Astrocyte (in vitro differentiated cells and primary cell): ENCODE measurements at places on chromosomes 11 and 22.

GRCh38 chr22:42926768-42927167 lies 69.7 kb upstream of the ARFGAP3 start:
- no peak for DNase-seq

DNA sequence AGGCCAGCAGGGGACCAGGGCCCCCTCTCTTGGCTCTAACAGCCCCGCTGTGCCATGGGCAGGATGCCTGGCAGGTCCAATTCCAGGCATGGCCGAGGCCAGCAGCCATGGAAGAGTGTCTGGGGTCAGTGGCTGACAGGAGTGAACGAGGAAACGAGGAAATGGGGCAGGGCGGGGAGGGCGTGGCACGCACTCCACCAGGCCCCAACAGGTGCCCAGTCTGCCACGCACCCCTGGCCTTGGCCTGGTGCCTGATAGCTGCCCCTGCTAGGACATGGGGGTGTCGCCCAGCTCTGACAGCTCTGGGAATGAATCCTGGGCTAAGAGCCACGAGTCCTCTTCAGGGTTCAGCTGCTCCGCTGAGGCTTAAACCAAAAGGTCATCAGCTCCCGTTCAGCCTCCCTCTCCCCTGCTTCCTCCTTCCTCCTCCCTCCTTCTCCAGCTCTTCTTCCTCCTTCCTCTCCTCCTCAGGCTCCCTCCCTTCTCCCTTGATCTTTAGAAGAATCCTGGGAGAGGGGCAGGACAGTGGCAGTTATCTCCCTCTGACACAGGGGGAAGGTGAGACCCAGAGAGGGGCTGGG lies 11.5 kb upstream of the TBC1D22A start:
- DNase-seq = no peak

GRCh38 chr11:132405728-132406127 lies 1035.3 kb downstream of the NTM start:
- DNase-seq = no peak

- no peak for DNase-seq
These were observed 4.8 kb downstream of the TEAD1 start for GRCh38 chr11:12678991-12679390.

- DNase-seq = no peak
These were observed 20.7 kb downstream of the LHFPL7 start for GRCh38 chr22:24925586-24926427.

GRCh38 chr11:96275801-96276594 lies 67.0 kb downstream of the MAML2 start:
- peak; percentile 59 for DNase-seq

DNA sequence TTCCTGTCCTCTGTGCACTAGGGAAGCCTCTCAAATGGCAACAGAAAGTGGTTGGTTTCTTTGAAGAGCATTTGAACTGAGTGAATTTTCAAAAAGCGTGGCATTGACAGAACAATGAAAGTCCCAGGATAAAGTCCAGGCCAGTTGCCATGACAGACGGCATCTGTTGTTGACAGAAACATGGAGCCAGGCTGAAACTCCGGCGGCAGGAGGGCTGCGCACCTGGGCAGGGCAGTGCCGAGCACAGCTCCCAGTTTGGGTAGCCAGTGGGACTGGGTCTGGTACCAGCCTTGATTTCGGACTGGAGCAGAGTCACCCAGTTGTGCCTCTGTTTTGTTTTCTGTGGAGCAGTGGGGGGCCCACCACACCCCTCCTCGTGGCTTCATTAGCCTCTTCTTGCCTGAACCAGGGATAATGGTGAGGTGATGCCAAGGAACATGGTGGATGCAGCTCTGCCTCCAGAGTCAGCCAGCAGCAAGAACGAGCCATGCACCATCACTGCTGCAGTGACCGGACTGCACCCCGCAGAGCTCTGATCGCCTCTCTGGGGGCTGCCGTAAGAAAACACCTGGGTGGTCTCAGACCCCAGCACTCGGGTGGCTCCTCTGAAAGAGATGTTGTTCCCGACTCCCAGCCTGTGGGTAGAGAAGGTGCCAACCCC lies 9.8 kb upstream of the SEPTIN5 start:
- DNase-seq = no peak

DNA sequence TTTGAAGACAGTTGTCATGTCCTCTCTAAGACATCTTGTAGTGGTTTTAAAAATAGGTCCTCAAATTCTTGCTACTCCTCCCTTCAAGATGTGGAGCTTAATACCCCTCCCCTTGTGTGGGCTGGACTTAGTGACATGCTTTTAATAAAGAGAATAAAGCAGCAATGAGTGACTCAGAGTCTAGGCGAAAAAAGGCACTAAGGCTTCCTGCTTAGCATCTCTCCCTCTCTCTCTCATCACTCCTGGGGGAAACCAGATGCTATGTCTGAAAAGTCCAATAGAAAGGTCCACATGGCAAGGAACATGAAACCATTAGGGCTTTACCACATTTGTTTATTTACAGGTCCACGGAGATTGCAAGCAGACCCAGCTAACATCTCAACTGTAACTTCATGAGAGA lies 11.7 kb downstream of the SERGEF start:
- DNase-seq = peak; percentile 8

- DNase-seq = no peak
These were observed 110.8 kb upstream of the NNMT start for GRCh38 chr11:114185436-114185835.

DNA sequence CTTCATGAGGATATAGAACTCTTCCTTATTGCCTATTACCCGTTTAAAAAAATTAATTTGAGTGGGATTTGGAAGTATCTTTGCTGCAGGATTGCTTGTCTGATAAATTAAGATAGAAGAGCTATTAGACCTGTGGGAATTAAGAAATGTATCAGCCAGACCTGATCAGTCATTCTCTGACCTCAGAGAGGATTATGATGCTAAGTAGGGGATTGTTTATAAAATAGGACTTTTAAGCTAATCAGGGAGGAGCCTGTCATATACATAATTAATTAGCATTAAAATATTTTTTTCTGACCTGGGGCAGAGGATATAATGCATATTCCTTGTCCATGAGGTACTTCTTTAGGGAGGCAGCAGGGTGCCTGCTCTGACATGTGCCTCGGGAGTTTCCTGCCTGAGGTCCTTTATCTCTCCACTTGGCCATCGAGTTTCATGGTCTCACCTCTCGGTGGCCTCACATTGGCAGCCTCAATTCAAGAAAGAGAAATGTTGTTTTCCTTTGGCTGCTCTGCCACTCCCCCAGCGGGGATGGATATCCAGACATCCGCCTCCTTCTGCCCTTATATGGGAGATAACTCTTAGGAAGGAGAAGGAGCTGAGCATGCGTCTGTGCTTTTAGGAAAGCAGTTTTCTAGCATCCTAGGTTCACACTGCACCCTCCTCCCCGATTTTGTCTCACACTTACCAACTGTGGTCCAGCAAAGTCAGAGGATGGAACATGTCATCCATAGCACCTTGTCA lies 41.1 kb downstream of the DIXDC1 start:
- peak; percentile 63 for DNase-seq

- DNase-seq = peak; percentile 38
These were observed 30.6 kb downstream of the SDHAF2 start for GRCh38 chr11:61460474-61460881.

GRCh38 chr22:27801202-27801615 lies 347 bp downstream of the MN1 start:
- no peak for DNase-seq

- peak; percentile 10 for DNase-seq
These were observed 761 bp downstream of the HMBS start for GRCh38 chr11:119085437-119085847.

DNA sequence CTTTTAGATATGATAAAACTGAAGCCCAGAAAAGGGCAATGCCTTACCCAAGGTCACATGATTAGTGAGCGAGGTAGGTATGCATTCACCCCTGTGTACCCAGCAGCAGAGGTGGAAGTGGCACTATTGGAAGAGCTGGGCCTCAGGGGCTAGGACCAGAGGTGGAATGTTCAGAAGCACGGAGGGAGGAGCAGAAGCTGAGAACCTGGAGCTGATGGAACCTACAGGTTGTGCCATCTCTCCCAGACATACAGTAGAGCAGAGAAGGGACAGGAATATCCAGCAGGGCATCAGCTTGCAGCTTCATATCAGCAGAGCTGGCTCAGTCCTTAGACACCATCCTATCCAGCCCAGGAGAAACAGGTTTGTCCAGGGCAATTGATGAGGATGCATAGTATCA lies 14.6 kb upstream of the FCHSD2 start:
- DNase-seq = no peak

- DNase-seq = peak; percentile 45
These were observed 94.1 kb downstream of the SWAP70 start for GRCh38 chr11:9757809-9758636.

GRCh38 chr22:17120281-17120680 lies 879 bp downstream of the TMEM121B start:
- peak; percentile 14 for DNase-seq

GRCh38 chr22:29480512-29481264 lies 670 bp downstream of the NEFH start:
- peak; percentile 37 for DNase-seq

GRCh38 chr11:47923667-47924066 lies 56.7 kb upstream of the PTPRJ start:
- no peak for DNase-seq

GRCh38 chr11:121367001-121367843 lies 74.7 kb downstream of the SC5D start:
- DNase-seq = no peak

GRCh38 chr11:12110714-12111548 lies 541 bp downstream of the MICAL2 start:
- DNase-seq = no peak

- DNase-seq = peak; percentile 86
These were observed 57.0 kb downstream of the GDPD4 start for GRCh38 chr11:77244277-77245027.

DNA sequence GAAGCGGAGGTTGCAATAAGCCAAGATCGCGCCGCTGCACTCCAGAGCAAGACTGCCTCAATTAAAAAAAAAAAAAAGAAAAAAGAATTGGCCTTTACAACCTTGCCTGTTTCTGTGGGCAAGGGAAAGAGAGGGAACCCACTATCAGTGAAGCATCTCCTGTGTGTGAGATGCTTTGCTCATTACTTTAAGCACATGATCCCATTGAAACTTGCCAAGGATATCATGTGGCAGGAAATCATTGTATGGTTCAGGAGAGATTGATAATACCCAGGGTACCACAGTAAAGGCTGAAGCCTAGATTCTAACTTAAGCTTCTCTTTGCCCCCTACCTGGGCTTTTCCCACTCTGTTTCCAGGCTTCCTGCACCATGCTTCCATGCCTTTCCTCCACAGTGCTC lies 3.6 kb downstream of the LDLRAD3 start:
- no peak for DNase-seq

GRCh38 chr11:107496011-107496410 lies 38.4 kb upstream of the CWF19L2 start:
- DNase-seq = peak; percentile 82
